Psoas muscle (tissue), 8 donors: ENCODE measurements at places on chromosomes 2 and 18. TPM values are rescaled to one million over a fixed set of nuclear protein-coding genes. Genes with fewer than 3 reads are reported as not detected.

DNA sequence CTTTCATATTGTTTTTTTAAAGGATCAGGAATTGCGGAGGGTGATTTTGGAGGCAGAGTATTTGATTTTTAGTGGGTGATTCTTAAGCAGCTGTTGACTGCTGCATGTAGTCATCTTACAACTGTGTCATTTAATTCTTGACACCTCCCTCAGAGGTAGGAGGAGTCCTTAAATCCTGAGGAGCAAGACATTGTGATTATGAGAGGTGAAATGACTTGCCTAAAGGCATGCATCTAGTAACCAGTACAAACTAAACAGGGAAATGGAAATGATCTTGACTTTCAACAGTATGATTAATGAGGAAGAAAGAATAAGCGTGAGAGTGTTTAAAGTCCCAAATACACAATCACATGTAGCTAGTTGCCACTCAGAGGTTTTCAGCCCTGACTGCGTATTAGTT lies 440.7 kb downstream of the THSD7B start:
- DNase-seq: no peak
- H3K27ac ChIP-seq: no peak overlapping the region
- H3K36me3 ChIP-seq: no peaks in the 10 kb centered on the region
- no peaks in the 10 kb centered on the region for H3K27me3 ChIP-seq

DNA sequence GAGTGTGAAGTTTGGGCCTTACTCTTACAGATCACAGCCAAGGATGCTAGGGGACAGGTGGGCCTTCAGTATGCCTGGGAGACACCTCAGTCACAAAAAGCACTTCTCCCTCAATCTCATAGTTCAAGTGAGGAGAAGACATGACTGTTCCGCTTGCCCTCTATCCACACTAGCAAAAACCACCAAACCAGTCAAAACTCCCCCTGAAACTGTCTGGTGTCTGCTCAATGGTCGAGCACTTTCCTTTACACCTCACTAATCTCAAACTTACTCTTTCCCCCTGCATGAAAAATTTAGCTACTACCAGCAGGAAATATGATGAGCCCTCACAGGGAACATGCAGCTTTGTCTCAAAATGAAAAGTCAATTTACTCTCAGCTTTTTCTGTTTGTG lies 232.2 kb downstream of the TRIB2 start:
- no peak overlapping the region for H3K27ac ChIP-seq
- H3K4me1 ChIP-seq: no peaks in the 10 kb centered on the region
- H3K36me3 ChIP-seq: no peaks in the 10 kb centered on the region
- H3K4me3 ChIP-seq: no peak overlapping the region
- DNase-seq: no peak
- no peaks in the 10 kb centered on the region for H3K27me3 ChIP-seq

DNA sequence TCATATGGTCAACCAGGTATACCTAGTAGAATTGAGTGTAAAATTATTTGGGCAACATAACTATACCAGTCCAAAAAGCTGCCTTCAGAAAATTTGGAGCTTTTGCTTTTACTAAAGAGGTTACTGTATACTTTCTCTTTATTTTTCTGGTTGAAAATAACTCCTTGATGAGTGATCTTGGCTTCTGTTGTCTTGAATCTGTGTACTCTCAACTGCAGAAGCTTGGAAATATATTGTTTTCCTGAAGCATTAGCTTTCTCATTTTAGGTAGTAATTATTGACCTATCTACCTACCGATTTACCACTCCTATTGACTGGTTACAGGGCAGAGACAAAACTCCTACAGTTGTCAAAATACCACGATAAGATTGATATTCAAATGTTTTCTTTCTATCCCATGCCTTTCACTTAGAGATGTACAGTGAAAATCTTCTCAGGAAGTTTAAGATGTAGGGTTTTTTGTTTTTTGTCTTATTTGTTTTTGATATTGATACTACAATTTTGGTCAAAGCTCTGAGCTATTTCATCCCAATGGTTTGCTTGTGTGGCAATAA lies 35.7 kb upstream of the DLX1 start:
- H3K27me3 ChIP-seq: no peaks in the 10 kb centered on the region
- H3K27ac ChIP-seq: no peak overlapping the region
- DNase-seq: no peak
- H3K4me1 ChIP-seq: no peaks in the 10 kb centered on the region

GRCh38 chr2:230658877-230659652 lies 53.6 kb upstream of the CAB39 start:
- no peaks in the 10 kb centered on the region for H3K36me3 ChIP-seq
- H3K4me3 ChIP-seq: no peak overlapping the region
- no peak for DNase-seq
- H3K4me1 ChIP-seq: peaks cover 7% of the 10 kb centered on the region
- H3K27ac ChIP-seq: no peak overlapping the region
- no peaks in the 10 kb centered on the region for H3K27me3 ChIP-seq

LOXHD1 gene
- polyA plus RNA-seq: not detected

DNA sequence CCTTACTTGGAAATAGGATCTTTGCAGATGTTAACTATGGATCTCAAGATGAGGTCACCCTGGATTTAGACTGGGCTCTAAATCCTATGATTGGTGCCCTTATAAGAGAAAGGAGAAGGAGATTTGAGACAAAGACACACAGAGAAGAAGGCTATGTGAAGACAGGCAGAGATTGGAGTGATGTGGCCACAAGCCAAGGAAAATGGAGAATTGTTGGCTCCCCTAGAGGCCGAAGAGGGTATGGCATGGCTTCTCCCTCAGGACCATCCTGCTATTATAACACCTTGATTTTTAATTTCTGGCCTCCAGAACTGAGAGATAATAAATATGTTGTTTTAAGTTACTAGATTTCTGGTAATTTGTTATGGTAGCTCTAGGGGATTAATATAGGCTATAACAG lies 7.6 kb downstream of the CYBRD1 start:
- peaks cover 12% of the 10 kb centered on the region for H3K4me1 ChIP-seq
- DNase-seq: no peak
- no peaks in the 10 kb centered on the region for H3K27me3 ChIP-seq
- H3K36me3 ChIP-seq: no peaks in the 10 kb centered on the region

DNA sequence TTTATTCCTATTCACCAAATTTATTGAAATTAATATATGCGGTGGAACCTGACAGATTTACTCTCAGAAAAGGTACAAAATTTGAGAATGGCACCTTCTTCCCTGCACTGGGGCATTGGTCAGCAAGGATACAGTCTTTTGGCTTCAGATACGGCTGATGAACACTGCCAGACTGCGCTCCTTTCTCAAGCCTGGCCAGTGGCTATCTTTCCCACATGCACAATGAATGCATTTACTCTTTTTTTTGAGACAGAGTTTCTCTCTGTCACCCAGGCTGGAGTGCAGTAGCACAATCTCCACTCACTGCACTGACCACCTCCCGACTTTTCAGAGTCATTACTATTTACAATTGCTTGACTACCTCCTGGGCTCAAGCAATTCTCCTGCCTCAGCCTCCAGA lies 61.6 kb downstream of the MOB4 start:
- DNase-seq: no peak
- no peaks in the 10 kb centered on the region for H3K4me1 ChIP-seq
- no peak overlapping the region for H3K27ac ChIP-seq
